ENCODE measurements at places on chromosomes 2 and 18. TPM values are rescaled to one million over a fixed set of nuclear protein-coding genes. Genes with fewer than 3 reads are reported as not detected.

GRCh38 chr2:65728477-65729180, 296.2 kb upstream of the SPRED2 start:
- no peaks in the 10 kb centered on the region for H3K27me3 ChIP-seq
- no peak overlapping the region for H3K27ac ChIP-seq
- no peaks in the 10 kb centered on the region for H3K36me3 ChIP-seq
- H3K4me3 ChIP-seq, result no peak overlapping the region

GRCh38 chr18:59502274-59503175, 143.5 kb upstream of the LMAN1 start:
- no peaks in the 10 kb centered on the region for H3K27me3 ChIP-seq
- no peaks in the 10 kb centered on the region for H3K36me3 ChIP-seq
- DNase-seq, result peak; percentile 86
- no peak overlapping the region for H3K4me3 ChIP-seq
- peak overlapping the region; percentile 84 for H3K27ac ChIP-seq

DNA sequence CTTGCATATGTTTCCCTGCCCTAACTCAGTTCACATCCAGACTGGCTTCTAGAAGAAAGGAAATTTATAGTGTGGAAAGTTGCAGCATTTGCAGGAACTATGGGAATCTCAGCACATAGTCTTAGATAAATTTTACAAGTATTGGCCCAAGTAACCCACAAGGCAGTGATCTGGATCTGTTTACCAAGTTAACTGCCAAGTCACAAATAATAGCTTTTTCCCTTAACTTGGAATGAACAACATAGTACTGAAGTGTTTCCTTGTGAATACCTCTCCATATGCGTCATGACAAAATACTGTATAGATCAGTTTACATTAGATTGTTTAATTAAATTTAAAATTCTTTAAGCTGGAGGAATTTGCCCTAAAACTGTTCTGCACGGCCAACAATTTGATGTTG, 255.8 kb upstream of the EPAS1 start:
- no peaks in the 10 kb centered on the region for H3K36me3 ChIP-seq
- H3K27me3 ChIP-seq, result no peaks in the 10 kb centered on the region
- no peak for DNase-seq
- no peak overlapping the region for H3K27ac ChIP-seq
- H3K4me1 ChIP-seq, result no peaks in the 10 kb centered on the region
- no peak overlapping the region for H3K4me3 ChIP-seq

DNA sequence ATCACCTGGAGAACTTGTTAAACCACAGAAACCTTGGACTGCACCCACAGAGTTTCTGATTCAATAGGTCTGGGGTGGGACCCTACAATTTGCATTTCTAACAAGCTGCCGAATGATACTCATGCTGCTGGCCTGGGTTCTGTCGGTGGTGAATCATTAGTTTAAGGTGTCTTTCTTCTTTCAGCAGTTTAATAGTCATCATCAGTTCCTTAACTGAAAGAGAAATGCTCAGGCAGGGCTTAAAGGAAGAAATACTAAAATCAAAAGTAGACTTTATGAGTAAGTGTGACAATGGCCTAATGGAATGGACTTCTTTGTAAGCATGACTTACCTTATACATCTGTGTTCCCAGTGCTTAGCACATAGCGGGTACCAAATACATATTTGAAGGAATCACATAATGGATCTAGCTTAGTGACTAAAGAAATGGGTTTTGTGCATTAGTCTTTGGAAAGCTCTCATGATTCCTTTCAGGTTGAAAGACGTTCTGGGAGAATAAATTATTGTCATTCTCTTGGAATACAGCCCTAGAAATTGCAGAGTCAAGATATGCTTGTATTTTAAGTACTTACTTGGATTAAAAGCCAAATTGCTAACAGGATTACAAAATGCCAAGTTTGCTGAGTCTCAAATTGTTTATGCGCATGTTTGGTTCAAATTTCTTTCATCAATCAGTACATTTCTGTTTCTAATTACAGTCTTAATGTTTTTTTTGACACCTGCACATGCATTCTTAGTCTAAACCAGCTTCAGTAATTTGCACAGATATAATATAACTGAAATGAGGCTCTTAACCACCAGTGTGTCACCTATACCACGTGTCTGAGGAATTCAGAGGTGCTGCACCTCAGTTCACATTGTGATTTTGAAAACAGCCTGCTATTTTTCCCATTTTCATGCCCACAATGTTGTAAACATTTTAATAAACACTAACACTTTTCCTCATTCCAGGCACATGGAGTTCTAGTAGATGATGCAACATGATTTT, 220.3 kb upstream of the NRP2 start:
- no peak for DNase-seq
- H3K27ac ChIP-seq, result no peak overlapping the region
- no peaks in the 10 kb centered on the region for H3K36me3 ChIP-seq
- peaks cover 6% of the 10 kb centered on the region for H3K4me1 ChIP-seq
- no peaks in the 10 kb centered on the region for H3K27me3 ChIP-seq
- no peak overlapping the region for H3K4me3 ChIP-seq

GRCh38 chr18:46338766-46339165, 234.6 kb downstream of the HAUS1 start:
- peak; percentile 51 for DNase-seq
- peaks cover 5% of the 10 kb centered on the region for H3K27me3 ChIP-seq
- no peaks in the 10 kb centered on the region for H3K36me3 ChIP-seq
- no peak overlapping the region for H3K27ac ChIP-seq
- H3K4me1 ChIP-seq, result peaks cover 35% of the 10 kb centered on the region

DNA sequence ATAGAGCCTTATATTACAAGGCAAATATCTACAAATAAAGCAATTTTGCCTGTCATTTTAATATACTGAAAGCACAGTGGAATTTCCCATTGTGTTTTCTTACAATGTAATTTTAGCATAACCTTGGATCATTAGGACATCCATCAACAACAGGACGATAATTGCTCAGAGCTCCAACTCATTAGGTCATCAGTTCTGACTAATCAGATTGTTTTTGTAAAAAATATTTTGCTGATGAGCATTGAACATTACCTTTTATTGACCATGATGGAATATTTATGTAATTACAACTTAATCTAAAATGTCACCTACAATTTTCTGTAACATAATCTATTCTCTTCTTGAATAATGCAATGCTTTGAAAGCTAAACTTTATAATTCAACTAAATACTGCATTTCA, 215.3 kb upstream of the DSEL start:
- DNase-seq, result no peak
- H3K4me1 ChIP-seq, result no peaks in the 10 kb centered on the region
- no peaks in the 10 kb centered on the region for H3K27me3 ChIP-seq
- H3K36me3 ChIP-seq, result no peaks in the 10 kb centered on the region
- no peak overlapping the region for H3K27ac ChIP-seq
- no peak overlapping the region for H3K4me3 ChIP-seq

DNA sequence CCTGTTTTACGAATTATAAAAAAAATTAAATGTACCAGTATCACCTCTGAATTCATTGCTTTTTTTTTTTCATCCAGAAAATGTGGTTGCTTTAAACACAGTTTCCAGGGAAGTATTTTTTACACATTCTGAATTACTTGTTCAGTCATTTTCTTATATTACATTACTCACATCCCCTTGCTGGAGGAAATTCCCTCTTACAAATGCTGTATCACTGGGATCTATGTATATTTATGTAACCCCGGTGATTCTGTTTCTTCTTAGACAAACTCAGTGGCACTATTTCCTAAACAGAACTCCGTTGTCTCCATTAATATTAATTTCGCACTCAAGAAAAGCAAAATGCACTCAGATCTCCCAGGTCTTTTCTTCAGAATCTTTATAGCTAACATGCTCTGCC, 1078.5 kb upstream of the ZEB2 start:
- H3K4me1 ChIP-seq, result no peaks in the 10 kb centered on the region
- H3K4me3 ChIP-seq, result no peak overlapping the region
- no peaks in the 10 kb centered on the region for H3K27me3 ChIP-seq
- no peak overlapping the region for H3K27ac ChIP-seq

DNA sequence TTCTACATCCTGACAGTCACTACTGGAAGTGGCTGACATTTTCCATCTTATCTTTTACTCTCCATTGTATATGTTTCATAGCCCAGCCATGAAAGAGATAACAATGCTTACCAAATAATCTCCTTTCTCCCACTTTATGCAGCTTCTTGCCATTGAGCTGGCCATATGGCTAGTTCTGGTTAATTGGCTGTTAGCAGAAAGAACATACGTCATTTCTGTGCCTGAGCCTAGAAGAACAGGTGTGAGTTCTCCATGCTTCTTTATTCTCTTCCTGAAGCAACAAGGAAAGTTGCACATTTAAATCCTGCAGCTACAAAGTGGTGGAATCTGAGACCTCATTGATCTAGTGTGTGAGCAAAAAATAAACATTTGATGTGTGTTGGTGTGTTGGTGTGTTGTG, 82.0 kb upstream of the FSHR start:
- no peaks in the 10 kb centered on the region for H3K27me3 ChIP-seq
- H3K4me3 ChIP-seq, result no peak overlapping the region
- H3K27ac ChIP-seq, result no peak overlapping the region
- no peaks in the 10 kb centered on the region for H3K4me1 ChIP-seq
- DNase-seq, result no peak

- peaks cover 8% of the 10 kb centered on the region for H3K36me3 ChIP-seq
- H3K4me1 ChIP-seq, result no peaks in the 10 kb centered on the region
- no peak for DNase-seq
- no peaks in the 10 kb centered on the region for H3K27me3 ChIP-seq
- H3K4me3 ChIP-seq, result no peak overlapping the region
Measured at GRCh38 chr2:24102677-24103076, 18.0 kb upstream of the TP53I3 start.

DNA sequence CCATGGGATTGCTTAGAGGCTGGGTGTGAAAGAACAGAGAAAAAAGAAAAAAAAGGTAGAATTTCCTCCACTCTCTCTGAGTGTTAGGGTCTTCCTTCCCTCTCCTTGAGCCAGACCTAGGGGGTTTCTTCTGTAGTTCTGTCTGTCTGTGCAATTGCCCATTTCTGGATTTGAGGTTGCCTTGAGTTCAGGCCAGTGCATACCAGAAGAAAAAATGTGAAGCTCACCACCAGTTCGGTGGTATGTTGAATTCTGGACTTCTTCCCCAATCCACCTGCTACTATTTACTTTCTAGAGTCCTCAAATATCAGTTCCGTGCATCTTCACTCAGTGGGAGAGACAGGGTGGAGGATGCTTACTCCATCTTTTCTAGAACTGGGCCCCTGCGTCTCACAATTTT, 15.3 kb upstream of the SELENOI start:
- no peaks in the 10 kb centered on the region for H3K27me3 ChIP-seq
- H3K36me3 ChIP-seq, result no peaks in the 10 kb centered on the region
- no peak for DNase-seq
- no peak overlapping the region for H3K4me3 ChIP-seq
- H3K4me1 ChIP-seq, result no peaks in the 10 kb centered on the region
- H3K27ac ChIP-seq, result peak overlapping the region; percentile 10

DNA sequence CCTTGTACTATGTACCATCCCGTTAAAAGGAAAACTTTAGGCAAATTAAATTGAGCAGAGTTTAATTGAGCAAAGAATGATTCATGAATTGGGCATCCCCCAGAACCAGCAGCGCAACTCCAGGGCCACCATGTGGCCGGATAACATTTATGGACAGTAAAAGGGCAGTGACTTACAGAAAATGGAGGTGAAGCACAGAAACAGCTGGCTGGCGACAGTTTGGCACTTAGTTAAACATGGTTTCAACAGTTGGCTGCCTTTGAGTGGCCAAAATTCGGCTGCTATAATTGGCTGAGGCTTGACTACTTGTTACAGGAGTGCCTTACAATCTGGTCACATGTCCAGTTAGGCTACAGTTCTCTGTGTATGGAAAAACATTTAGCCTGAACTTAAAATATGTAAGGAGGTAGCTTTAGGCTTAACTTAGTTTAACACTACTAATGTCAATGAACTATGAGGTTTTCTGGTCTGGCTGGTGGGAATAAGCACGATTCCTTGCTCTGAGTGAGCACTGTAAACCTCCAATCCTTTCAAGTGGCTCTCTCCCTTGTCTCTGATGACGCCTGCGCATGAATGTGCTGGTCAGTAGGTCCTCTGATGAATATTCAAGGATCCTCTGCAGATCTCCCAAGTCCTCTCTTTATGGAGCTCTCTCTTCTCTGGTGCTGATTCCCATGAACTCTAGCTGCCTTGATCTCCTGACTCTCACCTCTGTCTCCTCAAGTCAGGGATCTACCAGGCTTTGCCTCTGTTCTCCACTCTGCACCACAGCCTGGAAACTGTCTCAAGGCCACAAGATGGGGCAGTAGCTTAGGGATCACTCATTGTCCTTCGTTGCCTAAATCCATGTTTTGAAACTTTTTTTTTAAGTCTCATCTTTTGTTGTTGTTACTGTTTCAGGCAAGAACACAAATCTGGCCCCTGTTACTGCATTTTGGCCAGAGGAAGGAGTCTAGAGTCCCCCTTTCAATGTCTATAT, 24.4 kb upstream of the RAB31 start:
- H3K27me3 ChIP-seq, result no peaks in the 10 kb centered on the region
- H3K4me3 ChIP-seq, result no peak overlapping the region

DNA sequence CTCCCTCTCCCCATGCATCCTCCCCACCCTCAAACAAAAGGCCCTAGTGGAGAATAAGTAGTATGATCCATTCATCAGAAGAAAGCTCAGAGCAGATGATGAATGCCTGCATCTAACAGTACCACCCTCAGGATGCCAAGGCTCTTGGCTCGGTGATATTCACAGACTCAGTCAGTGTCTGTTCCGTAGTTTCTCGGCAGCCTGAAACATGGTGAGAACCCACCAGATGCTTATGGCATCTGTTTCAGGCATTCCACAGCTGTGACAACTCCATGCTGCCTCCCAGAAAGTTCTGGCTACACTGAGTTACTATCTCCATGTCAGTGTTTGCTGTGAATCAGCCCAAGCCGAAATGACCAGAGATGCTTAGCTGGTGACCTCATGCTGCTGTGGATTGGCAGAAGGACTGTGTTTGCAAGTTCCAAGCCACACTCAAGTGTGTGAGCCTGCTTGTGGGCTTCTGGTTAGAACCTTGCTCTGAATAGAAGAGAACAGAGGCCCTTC, 83.9 kb downstream of the WDSUB1 start:
- H3K27ac ChIP-seq, result peak overlapping the region; percentile 78
- DNase-seq, result peak; percentile 81
- no peaks in the 10 kb centered on the region for H3K27me3 ChIP-seq
- no peak overlapping the region for H3K4me3 ChIP-seq

The SEPTIN10 gene
- total RNA-seq, result 178 TPM

The AQP12B gene
- total RNA-seq, result not detected

The CTDP1 gene
- total RNA-seq, result 11.9 TPM

The SAG gene
- not detected for total RNA-seq

The DSG1 gene
- total RNA-seq, result not detected

The GULP1 gene
- 51.0 TPM for total RNA-seq

The SCN9A gene
- 14.3 TPM for total RNA-seq

The CRYGD gene
- not detected for total RNA-seq

The IL1R1 gene
- 52.2 TPM for total RNA-seq

The GALNT5 gene
- 1.1 TPM for total RNA-seq
